ENCODE measurements at places on chromosomes 11 and 22.

DNA sequence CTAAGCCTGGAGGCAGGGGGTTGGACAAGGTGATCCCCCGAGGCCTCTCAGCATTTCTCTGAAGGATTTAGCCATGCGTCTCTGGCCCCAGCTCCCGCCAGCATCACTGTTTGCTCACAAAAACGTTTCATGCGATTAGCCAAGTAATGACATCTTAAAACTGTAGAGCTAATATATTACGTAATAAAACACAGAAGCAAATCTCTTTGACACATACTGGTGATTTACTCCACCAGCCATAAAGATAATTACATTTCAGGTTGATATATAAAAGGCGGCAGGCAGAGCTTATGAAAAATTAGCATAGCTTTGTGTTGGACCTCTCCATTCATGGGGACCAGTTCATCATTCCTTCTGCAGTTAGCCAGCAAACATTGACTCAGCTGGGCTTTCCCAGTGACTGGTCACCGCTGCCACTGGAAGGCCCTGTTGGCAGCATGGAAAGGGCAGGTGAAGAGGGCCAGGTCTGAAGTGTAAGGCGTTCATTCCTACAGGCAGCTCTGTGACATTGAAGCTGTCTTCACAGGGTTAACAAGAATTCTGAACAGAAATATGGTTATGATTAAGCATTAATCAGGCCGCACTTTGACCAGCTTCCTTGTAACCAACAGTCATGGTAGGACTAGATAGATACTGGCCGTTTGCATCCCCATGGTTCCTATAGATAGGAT lies 150.3 kb downstream of the NECTIN1 start:
- H3K4me1 ChIP-seq: no peaks in the 10 kb centered on the region
- no peak overlapping the region for H3K4me3 ChIP-seq
- 0 out of 2 replicates have a peak, but pooled peaks cover 2% of the 10 kb centered on the region for H3K27me3 ChIP-seq
- DNase-seq: no peak
- H3K36me3 ChIP-seq: no peaks in the 10 kb centered on the region

- no peak for DNase-seq
- H3K27ac ChIP-seq: no peak overlapping the region
- no peak overlapping the region for H3K4me3 ChIP-seq
- peaks cover 6% of the 10 kb centered on the region for H3K4me1 ChIP-seq
- H3K36me3 ChIP-seq: 0 out of 2 replicates have a peak, but pooled peaks cover 5% of the 10 kb centered on the region
- H3K27me3 ChIP-seq: no peaks in the 10 kb centered on the region
Observed at GRCh38 chr22:17563936-17564391, 666 bp downstream of the SLC25A18 start.

DNA sequence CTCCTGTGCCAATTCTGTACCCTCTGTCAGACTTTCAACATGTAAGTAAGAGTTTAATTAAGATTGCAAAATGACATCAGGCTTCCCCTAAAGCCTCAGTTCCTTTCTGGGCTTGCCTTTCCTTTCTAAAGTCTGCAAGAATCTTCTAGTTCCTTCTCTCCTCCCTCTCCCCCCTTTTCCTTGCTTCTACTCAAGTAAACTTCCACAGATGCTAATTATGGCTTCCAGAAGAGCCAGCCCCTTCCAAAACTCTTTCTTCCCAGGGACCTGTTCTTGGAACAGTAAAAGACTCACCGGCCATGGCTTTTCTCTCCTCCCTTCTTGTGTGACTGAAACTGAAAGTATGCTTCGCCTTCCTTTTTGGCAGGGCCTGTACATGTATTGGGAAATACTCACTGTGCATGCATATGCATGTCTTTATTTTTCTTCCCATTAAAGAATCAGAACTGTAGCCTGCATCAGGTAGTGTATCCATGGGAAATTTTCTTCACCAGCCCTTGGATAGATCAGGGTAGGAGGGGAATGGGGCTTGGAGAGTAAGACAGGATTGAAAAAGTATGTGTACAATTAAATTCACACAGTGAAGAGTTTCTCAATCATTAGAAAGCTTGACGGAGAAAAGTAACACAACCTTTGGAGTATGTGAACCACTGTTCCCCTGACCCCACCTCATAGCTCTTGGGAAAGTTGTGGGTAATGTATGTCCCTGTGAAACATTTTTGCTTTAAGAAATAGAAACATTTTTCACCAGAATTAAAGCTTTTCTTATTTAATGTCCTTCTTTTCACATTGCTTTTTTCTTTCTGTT lies at the start of gene CASP1:
TSS of gene CASP1 (minus strand) at position 332 of the 808 bp plus-strand sequence. CDS start at position 301, 31 bp downstream.
- no peaks in the 10 kb centered on the region for H3K4me1 ChIP-seq
- no peaks in the 10 kb centered on the region for H3K36me3 ChIP-seq
- no peak within 1 kb of the TSS for H3K4me3 ChIP-seq
- no peak for DNase-seq

GRCh38 chr11:27910186-27910931 lies 197.6 kb downstream of the KIF18A start:
- no peak for DNase-seq
- no peaks in the 10 kb centered on the region for H3K4me1 ChIP-seq
- H3K27me3 ChIP-seq: no peaks in the 10 kb centered on the region
- H3K36me3 ChIP-seq: no peaks in the 10 kb centered on the region

DNA sequence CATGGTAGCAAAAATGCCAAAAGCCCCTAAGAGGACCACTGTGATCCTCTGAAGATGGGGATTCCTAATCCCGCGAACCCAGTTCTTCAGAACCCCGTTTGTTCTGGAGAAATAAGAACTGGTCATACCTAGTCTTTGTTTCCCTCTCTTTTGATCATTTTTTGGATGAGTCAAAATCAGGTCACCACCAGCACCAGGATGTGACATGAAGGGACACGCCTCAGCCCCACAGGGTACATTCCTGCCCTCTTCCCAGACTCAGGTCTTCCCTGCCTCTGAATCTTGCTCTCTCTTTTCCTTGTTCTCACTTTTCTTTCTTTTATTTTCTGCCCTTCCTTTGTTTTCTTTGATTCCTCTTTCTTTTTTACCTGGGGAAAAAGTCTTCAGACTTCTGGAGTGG lies 14.6 kb upstream of the ANO1 start:
- peaks cover 5% of the 10 kb centered on the region for H3K4me1 ChIP-seq
- H3K27me3 ChIP-seq: no peaks in the 10 kb centered on the region
- H3K36me3 ChIP-seq: no peaks in the 10 kb centered on the region
- no peak for DNase-seq

DNA sequence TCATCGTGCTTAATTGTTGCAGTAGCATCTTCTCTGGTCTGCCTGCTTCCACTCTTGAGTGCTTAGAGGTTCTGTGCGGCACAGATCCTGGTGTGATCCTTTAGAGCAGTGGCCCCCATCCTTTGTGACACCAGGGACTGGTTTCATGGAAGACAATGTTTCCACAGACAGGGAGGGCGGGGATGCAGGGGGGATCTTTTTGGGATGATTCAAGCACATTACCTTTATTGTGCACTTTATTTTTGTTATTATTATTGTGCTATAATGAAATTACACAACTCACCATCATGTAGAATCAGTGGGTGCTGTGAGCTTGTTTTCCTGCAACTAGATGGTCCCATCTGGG lies 76.8 kb upstream of the SHANK2 start:
- no peaks in the 10 kb centered on the region for H3K4me1 ChIP-seq
- no peaks in the 10 kb centered on the region for H3K27me3 ChIP-seq

GRCh38 chr11:61974766-61975631 lies 7.6 kb upstream of the FTH1 start:
- H3K27me3 ChIP-seq: no peaks in the 10 kb centered on the region
- no peak overlapping the region for H3K4me3 ChIP-seq
- DNase-seq: no peak
- peaks cover 11% of the 10 kb centered on the region for H3K4me1 ChIP-seq

GRCh38 chr11:70942593-70942992 lies 309.8 kb downstream of the SHANK2 start:
- no peaks in the 10 kb centered on the region for H3K27me3 ChIP-seq
- DNase-seq: no peak
- no peak overlapping the region for H3K27ac ChIP-seq
- H3K4me1 ChIP-seq: no peaks in the 10 kb centered on the region

GRCh38 chr22:44891791-44892190 lies 118.0 kb downstream of the PHF21B start:
- H3K4me3 ChIP-seq: no peak overlapping the region
- H3K27ac ChIP-seq: no peak overlapping the region
- DNase-seq: no peak
- no peaks in the 10 kb centered on the region for H3K4me1 ChIP-seq
- H3K27me3 ChIP-seq: no peaks in the 10 kb centered on the region

- H3K27me3 ChIP-seq: peaks cover 17% of the 10 kb centered on the region
- no peaks in the 10 kb centered on the region for H3K4me1 ChIP-seq
- DNase-seq: no peak
- H3K27ac ChIP-seq: no peak overlapping the region
Observed at GRCh38 chr22:19730655-19731360, 7.5 kb downstream of the GP1BB start.

GRCh38 chr22:22207845-22208564 lies 36.6 kb upstream of the VPREB1 start:
- no peak for DNase-seq
- no peaks in the 10 kb centered on the region for H3K36me3 ChIP-seq

Data from iPS DF 6.9 (cell line).